Effector CD4-positive, alpha-beta T cell (primary cell): ENCODE measurements at places on chromosomes 1 and 21.

GRCh38 chr1:35398739-35399138, 130.2 kb downstream of the ZMYM4 start:
- DNase-seq: no peak

GRCh38 chr1:60948486-60948885, 133.9 kb upstream of the NFIA start:
- no peak for DNase-seq

DNA sequence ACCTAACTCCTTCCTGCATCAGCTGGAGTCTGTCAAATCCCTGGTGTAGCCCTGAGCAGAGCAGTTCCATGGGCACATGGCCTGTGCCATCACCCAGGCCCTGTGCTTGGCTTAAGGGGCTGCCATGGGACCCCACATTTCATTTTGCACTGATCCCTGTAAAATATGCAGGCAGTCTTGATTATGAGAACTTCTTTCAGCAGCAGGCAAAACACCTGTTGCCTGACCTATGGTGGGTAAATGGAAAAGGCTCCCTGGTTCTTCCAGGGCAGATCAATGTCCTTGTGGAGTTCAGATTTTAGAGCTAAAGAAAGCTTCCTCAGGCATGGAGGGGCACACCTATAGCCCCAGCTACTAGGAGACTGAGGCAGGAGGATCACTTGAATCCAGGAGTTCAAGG, 44.2 kb downstream of the HSD3B1 start:
- DNase-seq: no peak

DNA sequence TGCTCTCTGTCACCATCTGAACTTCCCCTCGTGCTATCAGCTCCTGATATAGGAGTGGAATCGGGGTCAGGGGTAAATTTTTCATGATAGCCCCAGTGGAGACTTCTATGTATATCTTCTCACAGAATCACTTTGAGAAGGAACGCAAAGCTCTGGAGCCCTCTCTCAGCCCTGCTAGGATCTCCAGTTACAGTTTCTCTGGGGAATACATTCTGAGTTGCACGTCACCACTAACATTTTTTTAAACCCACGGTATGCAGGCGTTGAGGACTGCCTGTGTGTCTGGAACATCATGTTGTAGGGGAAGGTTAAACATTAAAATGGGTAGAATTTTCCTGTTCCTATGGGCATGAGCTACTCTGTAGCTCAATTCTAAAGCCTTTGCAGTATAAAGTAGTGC, 116.4 kb upstream of the FAM78B start:
- DNase-seq: no peak

DNA sequence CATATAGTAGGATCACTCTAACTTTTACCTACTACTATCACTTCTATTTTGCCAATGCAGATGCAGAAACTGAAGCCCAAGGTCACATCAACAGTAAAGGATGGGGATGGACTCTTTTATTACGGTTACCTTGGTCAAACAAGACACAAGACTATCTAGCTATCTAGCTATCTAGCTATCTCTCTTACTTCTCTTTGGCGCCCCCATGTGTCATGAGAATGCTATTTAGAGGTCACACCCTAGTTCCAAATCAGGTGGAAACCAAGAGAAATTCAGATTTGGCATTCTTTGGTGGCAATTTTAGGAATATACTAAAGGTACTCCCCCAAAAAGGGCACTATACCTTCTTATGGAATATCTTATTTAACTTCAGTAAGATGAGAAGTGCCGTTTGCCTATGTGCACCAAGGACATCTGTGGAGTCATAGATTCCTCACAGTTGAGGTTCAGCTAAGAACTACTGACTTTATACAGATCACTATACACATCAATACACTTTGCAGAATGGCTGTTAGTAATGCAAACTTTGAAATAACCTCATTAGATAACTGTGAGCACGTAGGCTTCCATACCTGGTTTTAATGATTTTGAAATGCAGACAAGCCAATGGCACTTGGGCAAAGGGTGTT, 6.7 kb downstream of the ZNF648 start:
- DNase-seq: peak; percentile 55

- DNase-seq: no peak
Observed at GRCh38 chr21:36422279-36423098, 37.3 kb downstream of the CHAF1B start.

GRCh38 chr1:47031059-47031458, 7.6 kb downstream of the CYP4X1 start:
- DNase-seq: no peak

DNA sequence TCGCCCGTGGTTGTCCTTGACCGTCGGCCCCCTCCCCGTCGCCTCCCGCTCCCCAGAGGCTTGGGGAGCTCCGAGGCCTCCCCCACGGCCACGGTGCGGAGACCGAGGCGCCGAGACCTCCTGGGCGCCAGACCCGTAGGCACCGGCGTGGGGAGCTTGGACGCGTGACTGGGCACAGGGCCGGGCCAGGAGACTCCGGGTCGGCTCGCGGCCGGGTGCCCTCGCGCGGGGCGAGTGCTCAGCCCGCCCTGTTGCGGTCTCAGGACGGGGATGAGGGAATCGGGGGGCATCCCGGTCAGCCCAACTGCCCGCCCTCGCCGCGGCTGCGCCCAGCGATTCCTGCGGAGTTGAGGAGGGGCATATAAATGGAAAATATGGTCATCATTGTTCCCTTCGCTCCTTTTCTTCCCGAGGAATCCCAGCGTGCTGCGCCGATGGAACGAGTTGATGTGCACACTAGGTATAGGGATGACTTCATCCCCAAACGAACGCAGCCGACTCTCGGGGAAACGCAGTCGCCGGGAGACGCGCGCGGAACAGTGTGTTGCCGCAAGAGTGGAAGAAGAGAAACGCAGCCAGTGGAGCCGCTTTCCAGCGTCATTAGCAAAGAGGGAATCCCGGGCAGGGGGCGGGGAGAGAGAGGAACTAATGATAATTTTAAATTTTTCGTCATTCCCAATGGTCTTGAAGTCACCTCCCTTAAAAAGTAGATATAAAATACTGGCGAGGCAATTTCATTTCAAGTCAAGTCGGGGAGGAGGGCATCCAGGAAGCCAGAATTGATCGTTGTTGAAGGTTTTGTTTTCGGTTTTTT, 747 bp upstream of the ENAH start:
- no peak for DNase-seq

GRCh38 chr1:9784508-9785133, 39.1 kb downstream of the CLSTN1 start:
- peak; percentile 59 for DNase-seq

- DNase-seq: no peak
Observed at GRCh38 chr1:200343874-200344273, 66.0 kb downstream of the ZNF281 start.

GRCh38 chr21:38878379-38879179, 72.8 kb downstream of the ETS2 start:
- DNase-seq: no peak
